ENCODE measurements at places on chromosomes 7 and 10.

- DNase-seq, result no peak
These were observed 248.3 kb upstream of the GLI3 start for GRCh38 chr7:42485301-42485766.

GRCh38 chr7:69208276-69208675, 390.0 kb upstream of the AUTS2 start:
- no peak for DNase-seq

DNA sequence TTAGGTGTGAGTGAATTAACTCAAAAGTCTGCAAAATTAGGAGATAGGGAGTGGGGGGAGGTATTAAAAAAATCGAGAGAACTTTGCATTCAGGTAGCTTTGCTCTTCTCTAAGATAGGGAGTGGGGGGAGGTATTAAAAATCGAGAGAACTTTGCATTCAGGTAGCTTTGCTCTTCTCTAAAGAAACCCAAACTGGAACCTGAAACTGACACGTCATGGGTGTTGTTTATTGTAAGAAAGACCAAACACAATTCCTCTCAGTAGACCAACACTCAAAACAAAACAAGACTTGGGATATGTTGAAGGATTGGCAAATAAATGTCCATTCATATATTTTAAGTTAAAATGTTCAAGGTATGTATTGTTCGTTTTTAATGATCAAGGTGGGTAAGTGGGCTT, 87.9 kb downstream of the KIAA1549 start:
- no peak for DNase-seq

GRCh38 chr10:20956843-20957242, 59.7 kb upstream of the NEBL start:
- DNase-seq, result no peak

- no peak for DNase-seq
These were observed 540.2 kb downstream of the NXPH1 start for GRCh38 chr7:8973601-8974000.

GRCh38 chr10:101453318-101453717, 99.4 kb downstream of the BTRC start:
- no peak for DNase-seq

DNA sequence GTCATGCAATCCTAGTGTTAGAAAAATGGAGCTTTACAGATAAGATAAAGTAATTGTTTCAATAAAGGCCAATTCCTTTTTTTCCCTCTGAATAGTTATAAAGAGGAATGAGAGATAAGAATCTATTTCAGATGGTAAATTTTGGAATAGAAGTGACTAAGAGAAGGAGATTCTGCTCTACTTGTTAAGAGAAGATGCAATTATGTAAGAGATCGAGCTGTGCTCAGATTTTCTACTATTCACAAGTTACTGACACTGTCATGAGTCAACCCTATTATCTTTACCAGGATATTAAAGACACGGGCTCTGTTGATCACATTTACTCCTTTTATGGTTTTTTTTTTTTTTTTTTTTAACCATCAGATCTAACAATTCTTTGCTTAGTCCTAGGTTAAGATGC, 511.3 kb downstream of the ARL4A start:
- DNase-seq, result no peak

DNA sequence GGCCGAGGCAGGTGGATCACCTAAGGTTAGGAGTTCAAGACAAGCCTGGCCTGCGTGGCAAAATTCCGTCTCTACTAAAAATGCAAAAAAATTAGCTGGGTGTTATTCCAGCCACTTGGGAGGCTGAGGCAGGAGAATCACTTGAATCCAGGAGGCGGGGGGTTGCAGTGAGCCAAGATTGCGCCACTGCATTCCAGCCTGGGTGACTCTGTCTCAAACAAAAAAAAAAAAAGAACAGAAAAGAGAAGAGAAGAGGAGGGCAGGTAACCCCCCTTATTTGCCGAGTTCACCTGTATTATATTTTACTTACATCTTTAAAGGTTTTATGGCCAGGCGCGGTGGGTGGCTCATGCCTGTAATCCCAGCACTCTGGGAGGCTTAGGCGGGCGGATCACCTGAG, 91.7 kb downstream of the RNF216 start:
- no peak for DNase-seq

DNA sequence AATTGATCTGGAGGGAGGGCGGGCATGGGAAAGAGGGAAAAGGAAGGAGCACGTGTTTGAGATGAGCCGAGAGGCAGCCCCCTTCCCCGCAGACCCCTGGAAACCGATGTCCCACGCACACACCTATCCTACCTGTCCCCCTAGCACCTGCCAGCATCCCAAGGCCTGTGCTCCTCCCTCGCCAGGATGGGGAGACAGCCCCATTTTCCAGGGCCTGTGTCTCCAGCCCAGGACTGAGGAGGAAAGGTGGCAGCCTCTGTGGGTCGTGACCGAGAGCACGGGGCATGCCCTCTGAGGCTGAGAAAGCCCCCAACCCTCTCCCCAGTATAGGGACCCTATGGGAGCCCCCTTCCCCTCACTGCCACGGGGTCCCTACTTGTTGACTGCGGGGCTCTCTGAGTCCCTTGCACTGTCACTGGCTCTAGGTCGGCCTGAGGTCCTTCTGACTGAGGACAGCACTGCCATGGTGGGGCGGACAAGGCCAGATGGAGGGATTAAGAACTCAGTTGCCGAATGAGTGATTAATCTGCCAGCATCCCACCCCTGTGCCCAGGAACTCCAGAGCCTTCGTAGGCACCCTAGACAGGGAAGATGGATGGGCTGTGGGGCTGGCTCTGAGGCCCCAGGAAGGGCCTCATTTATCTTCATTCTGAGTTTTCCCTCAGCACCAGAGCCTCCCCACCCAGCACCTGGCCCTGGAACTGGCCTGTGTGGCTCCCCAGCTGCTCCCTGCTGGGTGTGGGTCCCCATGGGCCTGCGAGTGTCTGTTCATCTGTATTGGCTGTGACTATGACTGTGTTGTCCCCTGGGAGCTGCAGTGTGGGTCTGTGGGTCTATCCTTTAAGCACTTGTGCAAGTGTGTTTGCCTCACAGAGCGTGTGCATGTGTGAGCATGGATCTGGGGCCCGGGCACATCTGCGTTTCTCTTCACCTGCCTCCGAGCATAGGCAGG, 26.0 kb downstream of the CRHR2 start:
- DNase-seq, result no peak

Measured in T follicular helper cell (primary cell).